ENCODE measurements at places on chromosomes 6 and 20.
A peak's percentile ranks its signal among the peaks of the same experiment; 100 is the strongest.

DNA sequence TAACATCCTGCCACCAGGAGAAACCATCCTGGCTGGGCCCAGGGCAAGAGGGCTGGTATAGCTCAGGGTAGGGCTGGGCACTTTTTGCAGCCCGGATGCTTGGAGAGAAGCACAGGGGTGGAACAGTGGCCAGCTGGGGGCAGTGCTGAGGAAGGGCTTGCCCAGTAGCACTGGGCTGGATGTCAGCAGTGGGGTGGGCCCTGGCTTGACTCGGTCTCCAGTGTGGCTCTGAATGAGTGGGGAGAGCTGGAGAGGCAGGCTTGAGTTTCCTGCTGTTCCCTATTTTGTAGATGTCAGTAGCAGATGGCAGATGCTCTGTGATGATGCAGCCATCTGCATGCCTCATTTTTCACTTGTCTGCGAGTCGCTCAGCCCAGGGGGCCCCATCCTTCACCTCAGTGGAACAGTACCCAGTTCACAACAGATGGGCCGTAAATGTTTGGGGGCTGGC lies 56.3 kb upstream of the TULP1 start:
- peak; percentile 47 for DNase-seq

DNA sequence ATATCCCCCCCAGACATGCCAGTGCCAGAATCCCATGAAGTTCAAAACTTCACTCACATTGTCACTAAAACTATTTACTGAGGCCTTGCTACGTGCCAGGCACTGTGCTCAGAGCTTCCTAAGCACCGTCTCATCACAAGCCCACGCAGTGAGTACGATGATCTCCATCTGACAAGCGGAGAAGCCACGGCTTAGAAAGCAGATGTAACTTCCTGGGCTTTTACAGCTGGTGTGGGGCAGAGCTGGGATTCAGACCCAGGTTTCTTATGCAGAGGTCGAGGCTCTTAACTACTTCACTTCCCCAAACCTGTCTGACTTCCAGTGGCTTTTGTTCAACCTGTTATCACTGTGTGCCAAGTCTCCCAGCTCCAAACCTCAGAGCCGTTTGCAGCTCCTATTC lies 8.3 kb downstream of the MDGA1 start:
- peak; percentile 45 for DNase-seq

DNA sequence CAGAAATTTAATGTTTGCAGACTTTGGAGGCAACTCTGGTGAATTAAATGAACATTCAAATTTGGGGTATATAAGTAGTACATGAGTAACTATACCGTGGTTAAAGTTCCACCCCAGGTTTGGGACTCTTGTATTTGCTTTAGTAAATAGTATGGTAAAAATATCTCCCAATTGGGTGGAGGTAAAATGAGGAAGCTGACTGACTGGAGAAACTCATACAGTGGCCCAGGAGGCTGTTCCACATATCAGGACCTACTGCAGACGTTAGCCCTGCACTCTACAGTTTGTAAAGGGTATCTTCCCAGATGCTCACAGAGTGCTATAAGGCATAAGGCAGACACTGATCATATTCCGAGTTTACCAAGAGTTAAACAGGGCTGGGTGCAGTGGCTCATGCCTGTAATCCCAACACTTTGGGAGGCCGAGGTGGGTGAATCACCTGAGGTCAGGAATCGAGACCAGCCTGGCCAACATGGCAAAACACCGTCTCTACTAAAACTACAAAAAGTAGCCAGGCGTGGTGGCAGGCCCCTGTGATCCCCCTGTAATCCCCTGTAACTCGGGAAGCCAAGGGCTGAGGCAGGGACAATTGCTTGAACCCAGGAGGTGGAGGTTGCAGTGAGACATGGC lies 53.7 kb downstream of the CPXM1 start:
- no peak for DNase-seq

GRCh38 chr6:40587240-40588069 lies at the start of gene LRFN2:
Gene LRFN2 (minus strand): TSS chr6:40587364.
- peak; percentile 78 for DNase-seq

DNA sequence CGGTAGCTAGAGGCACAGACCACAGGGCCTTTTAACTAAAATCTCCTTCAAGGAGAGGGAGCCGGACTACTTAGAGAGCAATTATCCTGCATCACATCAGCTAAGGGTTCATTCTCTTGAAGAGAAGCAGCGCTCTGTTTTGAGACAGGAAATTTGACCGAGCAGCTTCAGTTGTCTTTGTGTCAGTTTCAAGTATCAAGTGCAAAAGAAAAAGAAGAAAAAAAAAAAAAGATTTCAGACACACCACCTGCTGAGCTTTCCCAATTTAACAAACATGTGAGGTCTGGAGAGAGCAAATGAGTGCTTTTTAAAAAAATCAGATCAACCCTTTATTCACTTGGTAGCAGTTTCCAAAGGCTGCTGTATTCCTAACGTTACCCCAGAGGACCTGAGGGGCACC lies 273.5 kb upstream of the POU3F2 start:
- no peak for DNase-seq

DNA sequence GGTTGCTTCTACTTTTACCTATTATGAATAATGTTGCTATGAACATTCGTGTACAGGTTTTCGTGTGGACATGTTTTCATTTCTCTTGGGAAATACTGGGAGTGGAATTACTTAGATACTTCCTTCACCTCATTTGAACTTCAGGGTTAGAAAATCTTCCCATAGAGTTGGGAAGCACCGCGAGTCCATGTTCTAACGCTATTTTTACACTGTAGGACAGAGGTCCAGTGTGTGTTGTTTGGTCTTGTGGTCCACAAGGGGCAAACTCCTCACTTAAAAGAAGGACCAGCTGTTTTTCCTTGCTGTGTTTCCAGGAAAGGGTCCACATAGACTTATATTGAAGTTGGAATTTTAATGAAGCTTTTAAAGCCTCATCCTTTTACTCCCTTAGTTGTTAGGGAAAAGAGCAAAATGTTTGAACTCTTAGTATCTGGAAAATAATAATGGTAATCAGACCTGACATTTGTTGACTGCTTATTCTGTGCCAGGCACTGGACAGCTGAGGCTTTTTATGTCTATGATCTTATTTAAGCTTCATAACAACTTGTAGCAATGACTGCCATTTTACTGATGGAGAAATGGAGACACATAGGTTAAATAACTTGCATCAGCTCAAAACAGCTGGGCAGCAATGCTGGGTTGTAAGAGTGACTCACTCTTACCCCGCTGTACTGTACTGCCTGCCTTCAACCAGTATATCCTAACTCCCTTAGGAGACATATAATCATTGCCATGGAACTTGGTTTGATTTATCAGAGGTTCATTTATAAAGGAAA lies 52.0 kb downstream of the CDC5L start:
- DNase-seq, result no peak

- DNase-seq, result no peak
Measured at GRCh38 chr20:62511300-62511914, 35.6 kb upstream of the GATA5 start.

DNA sequence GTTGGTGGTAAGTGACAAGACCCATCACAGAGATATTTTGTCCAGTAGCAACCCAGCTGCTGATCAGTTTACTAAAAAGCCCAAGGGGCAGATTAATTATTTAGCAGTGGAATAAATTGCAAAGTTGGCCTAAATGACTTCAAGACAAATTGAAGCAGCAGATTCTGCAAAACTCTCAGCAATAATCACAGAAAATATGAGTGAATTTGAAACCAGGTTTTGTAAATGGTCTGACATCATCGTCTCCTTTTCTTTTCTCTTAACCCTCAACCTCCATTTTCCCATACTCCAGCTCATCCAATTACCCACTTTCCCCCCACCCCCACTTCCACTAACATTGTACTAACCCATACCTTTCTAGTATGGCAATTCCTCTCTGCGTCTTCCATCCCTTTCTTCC lies 11.3 kb upstream of the PTPRK start:
- DNase-seq, result no peak

Measured in suppressor macrophage treated with lipopolysaccharide for 4 hours (primary cell).